Left hindlimb (tissue), 1 donor: ENCODE measurements at places on chromosomes 6 and 20.

- DNase-seq, result peak; percentile 17
These were observed 237.7 kb downstream of the DLL1 start for GRCh38 chr6:170052991-170053821.

DNA sequence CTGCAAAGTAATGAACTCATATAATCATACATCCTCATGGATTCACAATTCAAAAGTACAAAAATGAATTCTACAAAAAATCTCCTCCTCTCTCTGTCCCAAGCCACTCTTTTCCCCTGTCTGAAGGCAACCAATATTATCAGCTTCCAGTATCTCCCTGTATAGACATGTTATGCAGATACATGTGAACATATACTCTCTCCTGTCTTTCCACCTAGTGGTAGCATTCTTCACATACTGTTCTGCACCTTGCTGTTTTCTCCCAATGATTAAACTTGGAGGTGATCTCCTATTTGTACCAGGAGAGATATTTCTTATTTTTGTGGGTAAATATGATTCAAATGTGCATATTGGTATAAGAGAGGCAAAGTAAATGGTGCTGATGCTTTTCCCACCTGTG lies 416.4 kb downstream of the EPM2A start:
- no peak for DNase-seq

DNA sequence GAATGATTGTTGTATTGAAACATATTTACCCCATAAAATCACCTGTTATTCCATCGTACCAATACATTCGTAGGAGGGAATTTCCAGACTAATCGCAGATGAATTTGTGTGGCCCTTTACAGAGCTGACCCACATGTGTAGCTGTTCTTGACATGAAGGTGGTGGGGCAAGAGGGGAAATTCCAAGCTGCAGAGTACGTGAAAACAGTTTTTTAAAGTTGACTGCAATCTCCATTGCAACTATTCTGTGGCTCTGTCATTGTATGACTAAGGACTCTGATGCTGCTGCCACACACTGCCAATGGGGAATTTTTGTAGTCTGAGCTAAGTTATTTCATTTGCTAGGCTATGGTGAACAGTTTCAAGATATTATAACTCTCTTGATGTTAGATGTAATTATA lies 46.4 kb upstream of the ADTRP start:
- DNase-seq, result no peak

GRCh38 chr6:119161438-119161837 lies 83.0 kb upstream of the FAM184A start:
- DNase-seq, result peak; percentile 61

DNA sequence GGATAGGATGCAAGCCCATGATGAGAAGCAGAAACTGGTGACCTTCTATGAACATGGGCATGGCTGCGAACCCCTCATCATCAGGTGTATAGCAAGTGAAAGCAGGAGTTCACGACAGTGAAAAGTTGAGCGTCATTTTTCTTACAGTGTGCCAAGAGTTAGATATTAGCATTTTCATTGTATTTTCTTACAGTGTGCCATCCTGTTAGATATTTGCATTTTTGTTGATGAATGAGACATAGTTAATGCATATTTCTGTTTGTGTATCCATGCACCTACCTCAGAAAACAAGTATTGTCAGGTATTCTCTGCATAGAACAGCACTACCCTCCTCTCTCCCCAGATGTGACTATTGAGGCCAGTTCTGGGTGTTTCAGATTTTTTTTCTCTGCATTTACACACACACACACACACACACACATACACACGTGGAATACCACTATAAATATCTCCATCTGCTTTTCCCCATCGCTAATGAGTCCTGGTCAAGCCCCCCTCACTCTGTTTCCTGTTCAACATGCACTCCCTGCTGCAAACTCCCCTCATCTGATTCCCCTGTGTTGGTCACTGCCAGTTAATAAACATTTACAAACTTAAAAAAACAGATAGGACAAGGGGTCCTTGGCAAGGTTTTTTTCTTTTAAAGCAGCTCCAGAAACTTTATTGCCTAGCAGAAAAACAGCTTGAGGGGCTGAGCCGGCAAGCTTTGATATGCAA lies 41.7 kb downstream of the PLN start:
- DNase-seq, result no peak

GRCh38 chr20:23702021-23702420 lies 13.2 kb upstream of the CST4 start:
- no peak for DNase-seq

GRCh38 chr6:121617388-121617787 lies 181.9 kb downstream of the GJA1 start:
- DNase-seq, result no peak

DNA sequence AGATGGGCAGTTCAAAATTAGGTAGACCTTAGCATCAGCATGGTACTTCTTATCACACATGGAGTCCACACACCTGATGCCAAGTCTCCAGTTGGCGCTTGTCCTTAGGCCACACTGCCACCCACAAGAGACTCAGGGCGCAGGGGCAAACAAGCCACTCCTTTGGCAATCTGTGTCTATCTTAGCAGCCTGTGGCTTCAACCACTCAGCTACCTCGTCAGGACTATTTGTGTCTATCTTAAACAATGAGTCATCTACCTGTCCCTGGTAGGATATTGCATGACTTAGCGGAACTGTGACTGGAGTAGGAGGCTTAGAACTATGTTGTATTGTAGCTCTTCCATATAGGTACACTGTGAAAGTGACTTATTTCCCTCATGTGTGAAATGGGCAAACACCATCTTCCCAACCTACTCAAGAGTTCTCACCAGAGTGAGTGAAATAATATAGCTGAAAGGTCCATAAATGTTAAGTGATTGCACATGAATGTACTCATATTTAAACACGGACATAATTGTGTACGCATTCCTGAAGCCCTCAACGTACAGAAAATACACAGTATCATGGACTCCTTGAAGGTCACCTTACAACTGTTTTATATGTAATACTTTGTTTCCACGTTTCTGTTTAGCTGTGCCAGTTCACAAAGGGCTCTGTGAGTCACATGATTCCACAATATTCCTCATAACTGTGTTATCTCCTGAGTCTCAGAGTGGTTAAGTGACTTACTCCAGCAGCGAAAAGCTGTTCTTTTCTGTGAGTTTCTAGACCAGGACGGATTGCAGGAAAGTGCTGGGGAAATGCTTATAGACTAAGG lies 1.6 kb downstream of the TRIM27 start:
- DNase-seq, result no peak

GRCh38 chr6:143005816-143006215 lies 54.9 kb upstream of the AIG1 start:
- no peak for DNase-seq

- DNase-seq, result no peak
These were observed 499 bp downstream of the TTI1 start for GRCh38 chr20:38032585-38033329.

DNA sequence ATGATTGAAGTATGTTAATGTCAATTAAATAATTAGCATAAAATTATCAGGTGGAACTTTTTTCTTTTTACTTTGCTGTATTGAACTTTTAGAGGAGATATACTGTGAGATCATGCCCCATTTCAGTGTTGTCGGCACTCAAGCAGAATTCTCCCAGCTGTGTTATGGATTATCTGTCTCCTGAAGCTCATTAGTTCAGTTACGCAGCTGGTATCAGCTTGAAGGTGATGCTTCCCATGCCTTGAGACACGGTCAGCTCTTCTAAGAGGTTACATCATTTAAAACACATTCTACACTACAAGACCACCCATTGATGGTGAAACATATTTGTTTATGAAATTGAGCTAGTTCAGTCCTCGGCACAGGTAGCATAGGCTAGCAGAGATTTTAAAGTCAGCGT lies 68.9 kb upstream of the PHACTR2 start:
- no peak for DNase-seq

- no peak for DNase-seq
These were observed 69.8 kb upstream of the RIN2 start for GRCh38 chr20:19688031-19688806.

DNA sequence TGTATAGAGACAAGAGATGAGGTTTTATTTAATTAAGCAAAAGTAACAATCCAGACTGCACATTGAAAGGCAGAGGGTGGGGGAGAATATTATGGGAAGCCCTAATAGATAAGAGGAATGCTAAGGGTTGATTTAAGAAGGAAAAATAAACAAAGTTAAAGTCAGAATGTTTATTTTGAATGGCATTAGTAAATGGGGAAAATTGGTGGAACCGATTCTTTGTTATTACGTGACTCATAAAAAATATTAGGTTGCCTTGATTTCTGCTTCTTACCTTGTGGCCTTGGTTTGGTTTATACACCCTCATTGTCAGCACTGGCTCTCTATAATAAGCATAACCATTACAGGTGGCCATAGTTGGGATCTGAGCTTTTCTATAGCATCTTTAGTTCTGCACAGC lies 674.8 kb upstream of the CITED2 start:
- DNase-seq, result no peak

GRCh38 chr20:48456366-48457192 lies 371.2 kb downstream of the PREX1 start:
- no peak for DNase-seq

DNA sequence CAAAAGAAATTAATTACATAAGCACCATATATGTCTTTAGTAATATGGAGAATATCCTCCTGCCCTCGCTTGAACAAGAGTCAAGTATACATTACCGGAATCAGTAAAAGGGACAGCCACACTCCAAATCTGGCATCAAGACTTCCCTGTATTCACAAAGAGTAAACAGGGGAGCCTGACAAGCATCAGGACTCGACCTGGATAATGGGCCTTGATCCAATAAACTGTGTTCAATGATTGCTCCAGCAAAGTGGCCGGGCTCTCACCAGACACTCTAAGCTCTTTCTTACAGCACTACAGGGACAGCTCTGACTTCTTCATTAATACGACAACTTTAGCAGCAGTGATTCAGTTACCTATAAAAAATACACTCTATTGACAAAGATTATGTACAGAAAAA lies 307.9 kb upstream of the POU3F2 start:
- no peak for DNase-seq

GRCh38 chr6:16434885-16435284 lies 196.5 kb downstream of the GMPR start:
- no peak for DNase-seq

GRCh38 chr6:159761129-159761872 lies 544 bp upstream of the ACAT2 start:
- peak; percentile 35 for DNase-seq

- DNase-seq, result no peak
These were observed 1.4 kb upstream of the HSP90AB1 start for GRCh38 chr6:44245391-44245911.

DNA sequence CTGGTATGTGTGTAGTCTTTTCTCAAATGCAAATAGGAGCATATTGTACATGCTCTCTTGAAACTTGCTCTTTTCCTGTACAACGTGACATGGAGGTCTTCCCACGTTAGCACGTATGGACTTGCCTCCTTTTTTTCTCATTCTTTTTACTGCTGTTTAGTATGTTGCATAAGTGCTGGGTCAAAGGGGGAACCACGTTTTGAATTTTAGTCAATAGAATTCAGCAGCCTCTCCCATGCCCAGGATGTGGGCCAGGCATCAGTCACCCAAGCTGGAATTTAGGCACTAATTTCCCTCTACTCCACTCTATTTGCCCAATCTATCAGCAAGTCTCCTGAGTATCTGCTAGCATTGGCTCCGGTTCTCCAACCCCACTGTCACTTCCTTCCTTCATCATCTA lies 41.5 kb upstream of the RNF24 start:
- DNase-seq, result no peak

DNA sequence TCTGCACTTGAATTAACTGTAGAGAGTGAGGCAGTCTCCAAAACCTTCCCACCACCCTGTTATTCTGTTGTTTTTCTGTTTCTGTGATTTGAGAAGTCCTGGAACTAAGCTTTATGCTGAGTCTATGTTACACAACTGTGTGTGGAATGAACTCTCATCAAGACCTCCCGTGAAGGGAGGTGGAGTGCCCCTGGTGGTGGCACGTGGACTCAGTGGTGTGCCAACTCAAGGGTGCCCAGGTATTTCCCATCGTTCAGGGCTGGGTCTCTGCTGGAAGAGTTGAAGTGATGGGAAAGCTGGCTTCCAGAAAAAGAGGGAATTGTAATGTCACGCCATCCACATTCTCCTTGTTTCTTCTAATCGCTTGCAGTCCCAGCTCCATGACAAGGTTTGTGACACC lies 374.2 kb downstream of the SMOC2 start:
- DNase-seq, result no peak

GRCh38 chr6:163437466-163437865 lies 22.9 kb downstream of the QKI start:
- no peak for DNase-seq

DNA sequence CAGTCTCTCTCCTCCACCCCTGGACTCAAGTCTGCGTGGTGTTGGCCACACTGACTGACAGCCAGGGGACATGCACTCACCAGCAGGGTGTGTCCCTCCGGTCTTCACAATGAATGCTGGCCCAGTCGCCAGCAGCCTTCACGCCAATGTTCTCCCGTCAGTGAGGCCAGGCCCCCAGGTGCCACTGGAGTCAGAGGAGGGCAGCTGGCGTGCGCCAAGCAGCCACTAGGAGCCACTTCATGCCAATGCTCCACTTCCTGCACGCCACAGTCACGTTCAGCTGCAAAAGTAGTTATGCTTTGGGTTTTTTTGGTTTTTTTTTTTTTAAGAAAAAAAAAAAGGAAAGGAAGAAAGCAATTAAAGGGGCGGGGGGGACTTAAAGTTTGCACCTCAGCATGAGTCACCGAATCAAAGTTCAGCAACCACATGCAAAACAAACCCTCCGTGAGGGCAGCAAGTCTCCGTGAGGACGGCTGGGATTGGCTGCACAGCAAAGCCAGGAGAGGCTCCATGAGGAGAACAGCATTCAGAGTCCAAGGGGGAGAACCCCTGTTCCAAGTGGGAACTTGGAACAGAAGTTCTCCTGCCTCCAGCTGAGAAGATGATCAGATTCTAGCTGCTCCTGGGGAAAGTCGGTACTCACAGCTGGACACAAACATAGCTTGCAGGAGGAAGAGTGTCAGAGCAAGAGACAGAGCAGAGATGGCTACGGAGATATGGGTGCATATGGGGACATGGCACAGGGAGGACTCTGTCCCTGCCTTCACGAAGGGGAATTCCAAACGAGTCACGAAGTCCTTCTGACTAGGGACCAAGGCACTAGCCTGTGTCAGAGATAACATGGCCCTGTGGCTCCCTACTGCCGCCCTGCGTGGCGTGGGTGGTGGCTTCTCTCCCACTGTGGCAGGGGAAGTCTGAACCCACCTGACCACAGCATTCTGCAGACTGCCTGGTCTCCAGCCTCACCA lies at the start of gene ZC3H12D:
Gene ZC3H12D, minus strand, starts transcription at position 282 of the 968 bp plus-strand sequence. CDS start 10,471 bp downstream, outside the sequence.
- DNase-seq, result peak; percentile 55

GRCh38 chr6:36832313-36832712 lies 6.9 kb downstream of the CPNE5 start:
- DNase-seq, result no peak

- DNase-seq, result no peak
These were observed 74.6 kb upstream of the CD93 start for GRCh38 chr20:23160536-23161243.

- no peak for DNase-seq
These were observed 5.7 kb downstream of the CCDC170 start for GRCh38 chr6:151499551-151499950.

DNA sequence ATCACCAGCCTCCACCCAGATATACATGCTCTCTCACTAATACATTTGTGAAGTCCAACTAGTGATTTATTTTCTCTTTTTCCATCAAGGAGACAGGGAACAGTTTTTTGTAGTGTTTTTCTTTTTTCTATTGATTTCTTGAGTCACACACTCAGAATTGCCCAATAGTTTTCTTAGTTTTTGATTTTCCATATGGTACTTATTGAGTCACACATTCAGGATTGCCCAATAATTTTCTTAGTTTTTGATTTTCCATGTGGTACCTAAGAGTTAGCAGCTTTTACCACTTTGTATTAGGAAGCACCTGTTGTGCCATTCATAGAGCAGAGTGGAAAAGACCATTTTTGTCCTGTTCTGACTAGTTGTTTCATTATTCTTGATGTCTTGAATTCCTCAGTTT lies 1268.8 kb downstream of the EPHA7 start:
- no peak for DNase-seq
